ENCODE measurements at places on chromosomes 6 and 20.
A peak's percentile ranks its signal among the peaks of the same experiment; 100 is the strongest.

DNA sequence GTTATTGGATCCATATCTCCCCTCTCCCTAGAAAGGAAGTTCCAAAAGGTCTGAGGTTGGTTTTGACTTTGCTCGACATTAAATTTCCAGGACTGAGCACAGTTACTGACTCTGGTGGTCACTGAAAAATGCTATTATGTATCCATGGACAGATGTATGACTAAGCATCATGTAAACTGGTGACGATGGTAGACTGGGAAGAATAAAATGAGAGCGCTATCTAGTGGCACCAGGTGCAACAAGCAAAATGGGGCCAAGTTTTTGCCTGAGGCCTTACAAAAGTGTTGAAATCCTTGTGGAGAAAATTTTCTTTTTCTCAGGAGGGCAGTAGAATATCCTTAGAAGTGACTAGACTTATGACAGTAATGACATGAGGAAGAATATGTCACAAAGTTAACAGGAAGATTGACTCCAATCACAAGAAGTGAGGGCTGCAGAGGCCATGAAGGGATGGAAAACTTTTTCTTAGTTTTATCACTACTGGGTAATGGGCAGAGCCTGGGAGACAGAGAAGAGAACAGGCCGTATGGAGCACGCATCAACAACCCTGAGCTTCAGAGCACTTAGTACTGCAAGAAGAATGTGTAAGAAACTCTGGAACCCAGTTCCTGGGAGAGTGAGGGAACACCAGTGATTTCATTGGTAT is 88.9 kb upstream of the ELOVL5 start:
- peak; percentile 67 for DNase-seq

GRCh38 chr20:51335329-51335841 is 207.1 kb downstream of the NFATC2 start:
- DNase-seq: peak; percentile 90

DNA sequence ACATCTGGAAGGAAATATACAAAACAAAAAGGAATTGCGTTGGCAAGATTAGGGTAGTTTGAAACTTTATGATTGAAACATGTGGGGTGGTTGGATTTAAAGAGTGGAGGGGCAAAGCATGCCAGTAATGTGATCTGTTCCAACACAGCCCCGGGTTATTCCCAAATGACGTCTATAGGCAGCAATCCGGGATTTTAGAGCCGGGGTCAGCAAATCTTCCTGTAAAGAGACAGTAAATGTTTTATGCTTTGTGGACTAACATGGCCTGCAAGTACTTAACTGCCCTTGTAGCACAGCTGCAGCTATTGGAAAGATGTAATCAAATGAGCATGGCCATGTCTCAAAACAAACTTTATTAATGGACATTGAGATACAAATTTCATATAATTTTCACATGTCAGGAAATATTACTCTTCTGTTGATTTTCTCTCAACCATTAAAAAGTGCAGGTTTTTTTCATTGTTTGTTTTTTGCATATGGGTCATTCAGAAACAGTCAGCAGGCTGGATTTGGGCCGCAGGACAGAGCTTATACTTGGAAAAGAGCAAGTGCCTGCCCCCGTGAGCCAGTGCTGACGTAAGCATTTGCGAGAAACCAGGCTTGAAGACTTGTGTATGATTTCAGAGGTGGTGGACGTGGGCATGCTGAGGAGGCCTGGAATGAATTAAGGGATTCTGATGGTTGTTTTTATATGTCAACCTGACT is 136.5 kb downstream of the DOK5 start:
- DNase-seq: no peak

DNA sequence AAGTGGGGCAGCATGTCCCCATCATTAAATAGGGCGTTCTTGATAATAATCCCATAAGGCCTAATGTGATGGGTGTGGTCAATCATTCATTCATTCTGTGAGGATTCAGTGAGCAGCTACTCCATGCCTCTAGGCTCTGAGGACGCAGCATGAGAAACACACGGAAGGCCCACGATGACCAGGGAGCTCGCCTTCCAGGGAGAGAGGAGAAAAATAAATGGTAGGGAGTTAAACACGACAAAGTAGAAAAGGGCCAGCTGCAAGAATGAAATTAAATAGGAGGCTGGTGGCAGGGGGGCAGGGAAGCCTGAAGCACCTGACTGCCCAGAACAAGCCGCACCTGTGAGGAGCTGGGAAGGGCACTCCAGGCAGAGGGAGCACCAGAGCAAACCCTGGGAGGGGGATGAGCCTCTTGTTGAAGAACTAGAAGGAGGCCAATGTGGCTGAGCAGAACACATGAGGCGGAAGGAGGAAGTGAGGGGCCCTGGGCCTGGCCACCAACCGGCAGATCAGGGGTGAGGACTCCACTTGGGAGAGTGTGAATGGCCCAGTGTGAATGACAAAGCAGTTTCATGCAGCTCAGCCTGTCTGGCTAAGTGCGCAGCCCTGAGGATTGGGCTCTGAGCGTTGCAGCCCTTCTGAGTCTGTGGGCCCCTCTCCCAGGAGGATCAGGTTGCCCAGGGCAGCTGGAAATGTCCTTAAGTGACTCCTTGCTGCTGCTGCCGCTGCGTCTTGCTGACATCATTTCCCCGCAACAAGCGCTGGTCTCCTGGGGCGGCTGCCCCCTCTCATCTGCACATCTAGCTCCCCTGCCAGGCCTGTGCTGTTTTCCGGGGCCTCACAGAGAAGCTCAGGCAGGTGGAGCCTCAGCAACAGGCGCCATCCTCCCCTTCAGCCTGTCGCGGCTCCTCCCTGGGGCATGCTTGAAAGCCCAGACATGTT is 99.9 kb downstream of the CDH26 start:
- DNase-seq: peak; percentile 27

DNA sequence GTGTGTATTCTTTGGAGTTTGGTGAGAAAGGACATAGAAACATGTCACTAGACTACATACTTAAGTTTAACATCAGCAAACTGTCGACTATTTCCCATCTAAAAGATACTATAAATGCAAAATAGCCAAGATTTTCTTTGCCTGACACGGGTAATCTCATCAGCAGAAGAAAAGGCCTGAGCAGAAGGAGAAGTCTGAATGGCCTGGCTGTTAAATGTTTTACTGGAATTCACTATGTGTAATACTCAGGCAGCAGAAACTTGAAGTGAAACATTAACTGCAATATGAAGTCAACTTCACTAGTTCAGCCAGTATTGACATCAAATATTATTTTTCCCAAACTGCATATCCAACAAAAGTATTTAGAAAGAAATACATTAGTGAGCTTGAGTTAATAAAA is 6.4 kb upstream of the DSE start:
- DNase-seq: no peak

DNA sequence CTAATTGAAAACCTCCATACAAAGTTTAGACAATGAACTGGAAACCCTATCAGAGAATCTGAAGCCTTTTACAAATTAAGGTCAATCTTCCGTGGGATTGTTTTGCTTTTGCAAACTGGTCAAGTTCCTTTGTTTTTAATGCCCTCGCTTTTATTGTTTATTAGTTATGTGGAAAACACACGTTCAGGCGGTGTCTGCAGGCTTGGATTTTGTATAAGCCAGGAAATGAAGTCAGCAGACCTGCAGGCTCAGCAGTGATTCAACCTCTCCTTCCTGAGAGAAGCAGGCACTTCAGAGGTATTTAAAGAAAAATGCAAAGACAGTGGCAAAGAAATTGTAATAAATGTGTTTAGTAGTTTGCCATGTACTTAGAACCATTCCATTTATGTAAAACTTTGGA is 103.4 kb upstream of the PDE10A start:
- peak; percentile 32 for DNase-seq

DNA sequence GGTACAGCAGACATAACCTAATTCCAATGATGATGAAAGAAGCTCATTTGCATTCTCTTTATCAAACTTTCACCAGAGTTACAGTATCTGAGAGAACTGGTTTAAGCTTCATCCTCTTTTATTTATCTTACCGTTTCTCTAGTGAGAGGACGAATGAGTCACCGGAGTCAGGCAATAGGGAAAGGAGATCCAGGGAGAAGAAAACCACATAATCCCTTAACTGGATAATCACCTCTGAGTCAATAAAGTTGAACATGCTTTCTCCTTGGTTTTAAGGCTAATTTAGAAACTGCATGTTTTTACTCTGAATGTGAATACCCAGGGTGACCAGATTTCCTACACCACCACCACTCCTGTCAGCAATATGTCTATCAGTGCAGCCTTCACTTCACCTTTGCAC is 313.7 kb upstream of the TBX18 start:
- peak; percentile 33 for DNase-seq

DNA sequence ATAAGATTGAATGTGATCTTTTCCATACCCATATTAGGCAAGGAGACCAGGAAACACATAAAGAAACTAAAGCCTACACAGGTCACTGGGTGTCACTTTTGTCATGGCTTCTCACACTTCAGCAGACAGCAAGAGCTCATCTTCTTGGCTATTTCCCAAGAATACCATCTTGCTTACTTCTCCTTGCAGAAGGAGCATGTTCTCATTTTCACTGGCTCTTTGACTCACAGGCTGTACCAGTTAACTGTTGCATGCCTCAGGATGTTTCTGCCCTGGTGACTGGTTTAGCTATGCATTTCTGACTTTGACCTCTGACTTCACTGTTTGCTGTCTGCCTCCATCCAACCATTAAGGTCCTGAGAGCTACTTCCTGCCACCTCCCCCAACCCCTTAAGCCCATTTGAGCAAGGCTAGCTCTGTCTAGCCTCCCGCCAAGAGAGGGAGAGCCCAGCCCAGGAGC is 40.3 kb upstream of the OGFRL1 start:
- peak; percentile 32 for DNase-seq

GRCh38 chr6:145306489-145306888 is 428.8 kb downstream of the EPM2A start:
- no peak for DNase-seq

DNA sequence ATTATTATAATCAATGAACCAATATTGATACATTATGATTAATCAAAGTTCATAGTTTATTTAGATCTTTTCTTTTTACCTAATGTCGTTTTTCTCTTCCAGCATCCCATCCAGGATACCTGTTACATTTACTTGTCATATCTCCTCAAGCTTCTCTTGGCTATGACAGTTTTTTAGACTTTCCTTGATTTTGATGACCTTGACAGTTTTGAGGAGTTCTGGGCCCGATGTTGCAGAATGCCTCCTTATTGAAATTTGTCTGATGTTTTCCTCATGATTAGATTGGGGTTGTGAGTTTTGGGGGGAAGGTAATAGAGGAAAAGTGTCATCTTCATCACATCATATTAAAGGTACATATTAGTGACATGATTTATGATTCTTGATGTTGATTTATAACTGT is 3.8 kb upstream of the SIRPD start:
- DNase-seq: no peak

DNA sequence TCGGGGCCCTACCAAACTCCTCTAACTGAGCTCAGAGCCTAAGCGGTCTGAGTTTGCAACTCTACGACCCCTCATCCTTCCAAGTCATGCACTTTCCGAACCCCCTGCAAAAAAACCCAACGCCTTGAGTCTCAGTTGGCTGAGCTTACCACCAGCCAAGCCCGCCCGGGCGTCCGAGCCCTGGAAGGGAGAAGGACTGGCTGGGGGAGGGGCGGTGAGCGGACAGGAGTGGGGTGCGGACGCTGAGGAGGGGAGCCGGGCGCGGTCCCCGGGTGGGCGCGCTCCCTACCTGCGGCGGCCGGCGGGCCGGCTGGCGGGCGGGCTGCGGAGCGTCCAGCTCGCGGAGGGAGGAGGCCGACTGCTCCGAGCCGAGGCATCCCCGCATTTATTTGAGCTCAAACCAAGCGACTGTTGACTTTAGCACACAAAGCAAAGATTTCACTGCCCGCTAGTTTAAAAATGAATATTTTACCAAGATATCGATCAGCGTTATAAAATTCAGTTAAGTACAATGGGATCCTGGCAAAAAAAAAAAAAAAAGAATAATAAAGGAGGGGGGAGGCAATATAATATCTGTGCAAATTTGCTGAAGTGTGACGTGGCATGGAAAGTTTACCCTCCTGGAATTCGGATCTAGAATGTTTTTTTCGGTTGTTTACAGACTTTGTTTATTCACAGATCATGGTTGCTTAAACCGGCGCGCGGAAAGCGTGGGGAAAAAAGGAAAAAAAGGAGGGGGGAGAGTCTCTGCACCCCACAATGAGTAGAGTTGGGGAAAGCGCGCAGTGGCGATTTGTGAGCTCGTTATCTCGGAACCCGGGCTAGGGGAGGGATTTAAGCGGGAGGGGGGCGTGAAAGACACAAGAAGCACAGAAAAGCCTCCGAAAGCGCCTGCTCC is 5.9 kb downstream of the FOXA2 start:
- DNase-seq: no peak

GRCh38 chr6:116714296-116714695 is 33.3 kb downstream of the KPNA5 start:
- no peak for DNase-seq

GRCh38 chr6:113584767-113585166 is 272.4 kb upstream of the MARCKS start:
- no peak for DNase-seq

GRCh38 chr6:125957845-125958244 is 1.3 kb downstream of the HINT3 start:
- no peak for DNase-seq

DNA sequence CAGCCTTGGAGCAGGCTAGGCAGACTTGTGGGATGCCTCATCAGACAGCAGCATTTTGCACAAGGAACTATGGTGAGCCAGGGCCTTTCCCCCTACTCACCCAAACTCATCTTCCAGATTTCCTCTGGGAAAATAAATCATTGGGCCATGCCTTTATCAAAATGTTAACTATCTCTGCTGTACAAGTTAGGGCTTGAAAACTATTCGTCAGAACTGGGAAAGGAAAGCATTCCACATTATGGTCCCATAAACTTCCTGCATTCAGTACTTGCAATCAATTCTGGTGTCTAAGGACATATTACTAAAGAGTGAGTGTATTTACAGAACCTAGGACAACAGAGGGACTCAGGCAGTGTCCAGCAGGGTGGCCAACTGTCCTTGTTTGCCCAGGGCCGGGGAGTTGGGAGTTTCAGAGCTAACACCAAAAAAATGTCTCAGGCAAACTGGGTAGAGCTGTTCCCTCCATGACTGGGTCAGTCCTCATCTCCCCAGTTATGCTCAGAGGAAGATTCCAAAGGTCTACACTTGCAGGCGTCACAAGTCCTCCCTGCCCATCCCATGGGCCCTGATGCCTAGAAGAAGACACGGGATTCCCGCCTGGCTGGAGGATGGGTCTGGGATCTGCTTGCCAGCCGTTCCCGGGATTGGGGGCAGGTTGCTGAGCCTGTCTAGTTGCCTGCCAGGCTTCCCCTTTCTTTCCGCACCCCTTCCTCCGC is 72.2 kb downstream of the SLC22A3 start:
- no peak for DNase-seq

- DNase-seq: no peak
Observed at GRCh38 chr6:119326291-119327005, 23.1 kb downstream of the MAN1A1 start.

DNA sequence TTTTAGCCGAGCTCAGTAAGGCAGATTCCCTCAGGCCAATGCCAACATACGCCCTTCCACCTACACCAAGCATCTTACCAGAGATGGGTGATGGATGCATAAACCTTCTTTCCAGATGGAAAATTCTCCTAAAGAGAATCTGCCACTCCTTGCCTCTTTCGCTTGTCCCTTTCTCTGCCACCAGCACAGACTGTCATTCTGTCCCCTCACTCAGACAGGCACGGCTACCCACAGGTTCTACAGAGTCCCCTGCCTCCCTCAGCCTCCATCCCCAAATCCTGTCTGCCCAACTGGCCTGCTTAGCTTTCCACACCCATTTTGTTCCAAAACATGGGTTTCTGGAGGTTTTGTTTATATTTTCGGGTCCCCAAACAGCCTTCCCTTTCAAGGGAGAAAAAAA is 12.7 kb upstream of the FOXF2 start:
- no peak for DNase-seq

GRCh38 chr6:99521633-99522151 is 6.5 kb upstream of the USP45 start:
- no peak for DNase-seq

GRCh38 chr6:93358435-93358834 is 60.9 kb downstream of the EPHA7 start:
- no peak for DNase-seq

- DNase-seq: no peak
Observed at GRCh38 chr6:14383393-14384174, 266.0 kb downstream of the CD83 start.
